Endothelial cell of umbilical vein (primary cell): ENCODE measurements at places on chromosomes 12 and 14. TPM values are rescaled to one million over a fixed set of nuclear protein-coding genes. Genes with fewer than 3 reads are reported as not detected.

The MAP1LC3B2 gene
- total RNA-seq: 4.1 TPM in 1 of 2 replicates, not detected in the other

- DNase-seq: no peak
These were observed 33.7 kb upstream of the HELB start for GRCh38 chr12:66268562-66268961.

GRCh38 chr14:102200690-102201352 is 61.1 kb downstream of the WDR20 start:
- DNase-seq: no peak

GRCh38 chr12:46676396-46676795 is 149.4 kb downstream of the SLC38A4 start:
- DNase-seq: no peak

GRCh38 chr12:92290350-92290695 is 144.7 kb upstream of the BTG1 start:
- DNase-seq: no peak

DNA sequence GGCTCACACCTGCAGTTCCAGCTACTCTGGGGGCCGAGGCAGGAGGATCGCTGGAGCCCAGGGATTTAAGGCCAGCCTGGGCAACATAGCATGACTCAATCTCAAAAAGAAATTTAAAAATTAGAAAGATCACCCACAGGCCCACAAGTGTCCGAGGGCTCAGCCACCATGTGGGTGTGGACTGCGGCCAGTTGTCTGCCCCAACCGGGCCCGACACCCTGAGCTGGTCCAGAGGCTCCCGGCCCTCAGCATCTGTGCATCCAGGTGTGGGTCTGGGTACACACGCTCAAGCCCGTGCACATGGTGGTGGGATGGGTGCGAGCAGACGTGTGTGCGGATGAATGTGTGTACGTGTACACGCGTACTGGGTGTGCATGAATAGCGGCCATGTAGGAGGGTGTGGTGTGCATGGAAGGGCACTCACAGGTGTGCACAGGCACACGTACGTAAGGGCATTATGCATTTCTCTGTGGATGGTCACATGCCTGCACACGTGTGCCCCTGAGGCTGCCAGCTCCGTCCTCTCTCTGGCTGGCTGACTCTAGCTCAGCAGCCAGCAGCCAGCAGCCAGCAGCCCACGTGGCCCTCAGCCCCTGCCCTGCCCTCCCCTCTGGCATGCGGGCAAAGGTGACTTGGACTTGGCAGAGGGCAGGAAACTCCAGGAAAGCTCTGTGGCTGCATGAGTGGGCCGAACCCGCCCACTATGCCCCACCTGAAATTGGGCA is 23.3 kb upstream of the NUDT14 start:
- DNase-seq: no peak

- no peak for DNase-seq
These were observed 207.4 kb downstream of the SYNE2 start for GRCh38 chr14:64060199-64060545.

DNA sequence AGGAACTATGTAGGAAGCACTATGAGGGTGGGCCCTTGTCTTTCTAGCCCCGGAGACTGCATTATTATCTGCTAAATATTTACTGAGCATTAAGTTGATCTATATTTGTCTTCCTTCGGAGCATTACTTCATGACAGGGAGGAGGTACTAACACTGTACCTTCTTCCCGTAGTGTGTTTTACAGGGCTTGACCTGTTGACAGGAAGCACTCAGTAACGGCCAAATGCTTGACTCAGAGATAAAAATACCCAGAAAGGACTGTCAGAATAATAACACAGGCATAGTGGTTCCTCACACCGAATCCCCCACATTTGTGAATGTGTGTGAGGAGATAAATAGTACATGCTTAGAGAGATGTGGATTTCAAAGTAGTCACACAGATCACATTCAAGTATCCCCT is 466.6 kb downstream of the EGLN3 start:
- peak; percentile 48 for DNase-seq

- DNase-seq: peak; percentile 36
These were observed 90.7 kb downstream of the SINHCAF start for GRCh38 chr12:31234955-31235867.

The DIO2 gene
- 0.75 TPM in 1 of 2 replicates, not detected in the other for total RNA-seq

GRCh38 chr14:68268197-68268596 is 448.6 kb downstream of the RAD51B start:
- DNase-seq: no peak

DNA sequence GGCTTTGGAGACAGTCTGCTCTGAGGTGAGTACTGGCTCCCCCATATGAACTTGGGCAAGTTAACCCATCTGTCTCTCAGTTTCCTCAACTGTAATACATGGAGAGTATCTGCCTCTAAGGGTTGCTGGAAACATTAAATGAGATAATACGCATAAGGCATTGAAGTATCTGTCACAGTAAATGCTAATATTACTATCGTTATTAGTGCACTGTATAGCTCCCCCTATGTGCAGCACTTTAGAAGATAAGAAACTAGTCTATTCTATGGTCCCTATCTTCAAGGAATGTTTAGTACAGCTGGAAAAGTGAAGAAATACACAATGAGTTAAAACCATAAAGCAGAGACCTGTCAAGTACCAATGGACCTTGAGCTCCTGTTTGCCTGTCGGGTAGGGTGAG is 51.7 kb upstream of the CFL2 start:
- no peak for DNase-seq

DNA sequence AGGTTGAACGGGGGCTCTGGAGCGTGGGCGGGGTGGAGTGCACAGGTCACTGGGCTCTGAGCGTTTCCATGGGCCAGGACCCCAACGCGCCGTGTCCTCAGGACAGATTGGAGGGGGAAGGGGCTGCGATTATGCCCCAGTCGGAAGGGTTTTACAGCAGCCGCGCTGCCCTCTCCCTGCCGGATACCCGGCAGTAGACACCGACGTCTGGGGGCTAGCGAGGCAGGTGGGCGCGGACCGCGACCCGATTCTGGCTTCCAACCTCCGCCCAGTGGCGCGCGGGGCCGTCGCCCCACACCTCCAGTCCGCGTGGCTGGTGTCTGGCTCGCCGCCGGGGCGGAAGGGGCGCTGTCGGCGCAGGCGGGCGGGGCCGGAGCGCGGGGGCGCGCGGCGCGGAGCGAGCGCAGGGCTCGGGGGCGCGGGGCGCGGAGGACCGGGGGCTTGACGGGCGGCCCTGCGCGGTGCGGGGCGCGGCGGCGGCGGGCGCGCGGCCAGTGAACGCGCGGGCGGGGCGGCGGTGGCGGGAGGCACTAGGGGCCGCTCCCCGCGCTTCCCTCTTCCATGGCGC is 2.4 kb upstream of the KIF26A start:
- DNase-seq: no peak

- no peak for DNase-seq
These were observed 354.9 kb upstream of the FAR2 start for GRCh38 chr12:28794211-28794610.

- DNase-seq: no peak
These were observed 7.9 kb downstream of the METAP2 start for GRCh38 chr12:95481888-95482287.

GRCh38 chr12:28369483-28369882 is 179.2 kb downstream of the CCDC91 start:
- no peak for DNase-seq

The DBX2 gene
- not detected in 2 replicates for total RNA-seq

DNA sequence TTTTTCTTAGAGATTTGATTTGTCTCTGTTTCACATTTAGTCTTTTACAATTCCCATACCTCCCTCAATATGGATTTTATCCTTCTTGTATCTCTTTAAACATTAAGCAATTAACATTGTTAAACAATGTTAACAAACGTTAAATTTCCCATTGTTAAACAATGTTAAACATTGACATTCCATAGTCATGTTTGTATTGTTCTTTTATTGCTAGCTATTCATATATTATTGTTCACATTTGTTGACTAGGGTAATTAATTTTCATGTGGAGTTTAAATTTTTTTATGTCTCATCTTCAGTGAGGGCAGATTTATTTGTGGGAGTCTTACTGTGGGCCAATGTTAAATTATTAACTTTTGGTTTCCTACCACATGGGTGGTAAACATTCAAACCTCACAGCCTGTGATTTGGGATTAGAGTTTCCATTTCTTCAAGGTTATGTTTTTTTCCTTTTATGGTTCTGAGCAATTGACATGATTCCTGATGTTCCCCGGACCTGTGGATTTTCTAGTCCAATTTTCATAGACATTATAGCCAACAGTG is 294.3 kb downstream of the ALG10B start:
- no peak for DNase-seq

- peak; percentile 51 for DNase-seq
These were observed 27.6 kb upstream of the GALNT9 start for GRCh38 chr12:132356691-132357622.

The MYO1A gene
- not detected in 2 replicates for total RNA-seq

DNA sequence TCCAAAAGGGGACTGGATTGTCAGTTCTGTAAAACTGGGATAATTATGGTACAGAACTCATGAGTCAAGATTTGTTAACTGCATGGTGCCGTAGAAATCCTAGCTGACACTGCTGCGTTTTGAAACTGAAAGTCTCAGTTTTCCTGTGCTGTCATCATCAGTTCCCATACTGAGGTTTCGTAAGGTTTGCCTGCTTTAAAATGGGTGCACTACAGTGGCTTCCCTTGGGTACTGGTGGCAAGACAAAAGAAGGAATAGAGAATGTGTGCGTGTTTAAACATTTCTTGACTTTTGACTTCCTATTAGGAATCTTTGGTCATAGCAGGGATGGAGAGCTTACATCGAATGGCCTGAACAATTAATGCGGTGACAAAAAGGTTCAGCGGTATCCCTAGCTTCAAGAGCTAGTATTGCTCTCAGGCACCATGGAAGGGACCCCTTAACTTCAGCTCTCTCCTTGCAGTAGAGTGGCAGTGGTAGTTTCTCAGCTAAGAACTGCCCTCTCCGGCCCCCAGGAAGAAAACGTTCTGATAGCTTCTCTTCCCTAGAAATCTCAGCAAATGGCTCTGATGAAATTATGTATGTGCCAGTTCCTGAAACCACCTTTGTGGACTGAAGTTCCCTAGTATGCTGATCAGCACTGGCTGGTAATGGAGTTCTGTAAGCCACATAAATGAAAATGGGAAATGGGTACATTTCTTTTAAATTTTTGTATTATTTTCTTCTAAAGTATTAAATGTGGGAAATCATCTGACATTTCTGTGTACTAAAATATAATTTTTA is 28.9 kb downstream of the ANO6 start:
- no peak for DNase-seq

The OLR1 gene
- total RNA-seq: not detected in 2 replicates

- peak; percentile 73 for DNase-seq
These were observed 97.9 kb upstream of the USP44 start for GRCh38 chr12:95648990-95649791.

GRCh38 chr12:22530-23201 is 43.9 kb upstream of the IQSEC3 start:
- DNase-seq: no peak

GRCh38 chr12:132460571-132460970 is 29.4 kb upstream of the FBRSL1 start:
- no peak for DNase-seq

The TMBIM4 gene
- 74.1 and 78.1 TPM in 2 replicates for total RNA-seq

GRCh38 chr12:121050725-121051124 is 11.7 kb upstream of the OASL start:
- DNase-seq: peak; percentile 16

DNA sequence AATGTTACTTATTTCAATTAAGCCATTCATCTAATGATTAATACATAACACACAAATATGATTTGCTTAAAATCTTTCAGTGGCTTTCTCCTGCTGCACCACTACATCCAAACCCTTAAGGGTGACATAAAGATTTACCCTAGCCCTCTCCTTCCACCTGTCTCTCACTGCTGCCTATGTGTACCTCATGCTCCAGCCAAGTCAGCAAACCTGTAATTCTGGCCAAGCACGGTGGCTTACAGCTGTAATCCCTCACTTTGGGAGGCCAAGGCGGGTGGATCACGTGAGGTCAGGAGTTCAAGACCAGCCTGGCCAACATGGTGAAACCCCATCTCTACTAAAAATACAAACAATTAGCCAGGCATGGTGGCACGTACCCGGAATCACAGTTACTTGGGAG is 31.7 kb upstream of the CERS5 start:
- no peak for DNase-seq

DNA sequence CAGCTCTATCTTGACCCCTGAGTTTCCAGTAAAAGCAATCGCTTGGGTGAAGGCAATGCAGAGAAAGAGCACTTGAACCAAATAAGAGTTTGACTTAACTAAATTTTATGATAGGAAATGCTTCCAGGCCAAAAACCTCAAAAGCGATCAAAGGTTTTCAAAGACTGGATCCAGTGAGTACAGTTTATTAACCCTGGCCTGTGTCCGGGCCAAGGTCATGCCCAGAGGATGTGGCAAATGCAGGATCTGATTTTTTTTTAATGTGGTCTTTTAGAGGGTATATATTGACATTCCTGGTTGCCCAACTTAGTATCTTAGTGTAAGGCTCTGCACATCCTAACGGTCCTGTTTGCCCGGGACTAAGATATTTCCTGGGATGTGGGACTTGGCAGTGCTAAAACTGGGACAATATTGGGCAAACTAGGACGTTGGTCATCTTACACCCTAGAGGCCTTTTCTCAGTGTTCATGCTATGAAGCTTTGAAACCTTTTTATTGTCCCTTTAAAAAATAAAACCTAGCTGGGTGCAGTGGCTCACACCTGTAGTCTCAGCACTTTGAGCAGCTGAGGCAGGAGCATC is 40.1 kb upstream of the TMED10 start:
- no peak for DNase-seq

- peak; percentile 81 for DNase-seq
These were observed 65.5 kb upstream of the SLCO1C1 start for GRCh38 chr12:20629414-20630156.

The ZDHHC22 gene
- total RNA-seq: 0.24 and 0.28 TPM in 2 replicates

The LALBA gene
- total RNA-seq: not detected in 2 replicates

The ERP27 gene
- 0.88 and 1.4 TPM in 2 replicates for total RNA-seq

GRCh38 chr12:52865090-52865944 is 16.5 kb upstream of the KRT78 start:
- peak; percentile 75 for DNase-seq

The KRT4 gene
- total RNA-seq: not detected in 2 replicates

The DLK1 gene
- not detected in 2 replicates for total RNA-seq

The ITGA7 gene
- total RNA-seq: 0.84 and 1.0 TPM in 2 replicates

- peak; percentile 67 for DNase-seq
These were observed 15.1 kb upstream of the PLEK2 start for GRCh38 chr14:67426983-67427606.

The KRT79 gene
- total RNA-seq: not detected in 2 replicates

The HOXC5 gene
- not detected in 2 replicates for total RNA-seq

DNA sequence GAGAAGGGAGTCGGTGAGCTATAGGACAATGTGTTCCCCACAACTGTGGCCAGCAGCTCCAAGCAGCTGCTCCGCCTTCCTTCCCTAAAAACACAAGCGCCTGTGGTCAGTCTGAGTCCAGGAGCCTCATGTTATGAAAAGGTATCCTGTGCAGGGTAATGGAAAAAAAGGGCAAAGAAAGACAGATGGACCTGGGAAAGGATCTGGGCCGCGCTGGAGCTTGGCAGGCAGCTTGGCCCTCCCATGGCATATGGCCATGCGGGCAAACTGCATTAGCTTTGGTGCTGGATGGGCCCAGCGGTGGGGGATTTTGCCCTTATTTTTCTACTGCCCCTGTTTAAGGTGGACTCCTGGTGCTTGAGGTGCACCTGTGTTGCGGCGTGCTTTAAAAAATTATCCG is 23.7 kb upstream of the CHST11 start:
- no peak for DNase-seq

The DHH gene
- 3.3 and 3.9 TPM in 2 replicates for total RNA-seq

The KRT1 gene
- not detected in 2 replicates for total RNA-seq
